Gastroesophageal sphincter (tissue), 4 donors: ENCODE measurements at places on chromosomes 13 and 19. TPM values are rescaled to one million over a fixed set of nuclear protein-coding genes. Genes with fewer than 3 reads are reported as not detected.

Gene ADGRE3
- total RNA-seq = not detected

Gene CYP4F2
- total RNA-seq = not detected

Gene TIMM44
- 87.8 TPM for total RNA-seq

Gene LIG1
- total RNA-seq = 2.7 TPM

Gene ERICH6B
- total RNA-seq = not detected

Gene PRRG2
- 1.0 TPM for total RNA-seq

Gene PLIN4
- 87.4 TPM for total RNA-seq

Gene PRKCSH
- total RNA-seq = 72.8 TPM

Gene MATK
- 1.1 TPM for total RNA-seq

Gene CYP2S1
- total RNA-seq = 2.1 TPM

Gene BEST2
- total RNA-seq = not detected

Gene COMP
- total RNA-seq = 0.46 TPM

Gene PALM3
- total RNA-seq = not detected

Gene HTR2A
- total RNA-seq = 1.7 TPM

Gene C3
- total RNA-seq = 724 TPM

Gene CEACAM7
- total RNA-seq = not detected

Gene ZNF583
- total RNA-seq = 15.1 TPM

Gene UFM1
- 66.2 TPM for total RNA-seq

Gene ZNF443
- 9.2 TPM for total RNA-seq

Gene ANKLE1
- not detected for total RNA-seq

Gene LRRC25
- 1.9 TPM for total RNA-seq

Gene LHB
- total RNA-seq = not detected

Gene ZFP30
- 16.3 TPM for total RNA-seq

Gene STX10
- 69.0 TPM for total RNA-seq

Gene FKBP8
- 428 TPM for total RNA-seq

Gene METTL21C
- total RNA-seq = 0.62 TPM
